Naive thymus-derived CD4-positive, alpha-beta T cell (primary cell): ENCODE measurements at places on chromosomes 7 and 10.

DNA sequence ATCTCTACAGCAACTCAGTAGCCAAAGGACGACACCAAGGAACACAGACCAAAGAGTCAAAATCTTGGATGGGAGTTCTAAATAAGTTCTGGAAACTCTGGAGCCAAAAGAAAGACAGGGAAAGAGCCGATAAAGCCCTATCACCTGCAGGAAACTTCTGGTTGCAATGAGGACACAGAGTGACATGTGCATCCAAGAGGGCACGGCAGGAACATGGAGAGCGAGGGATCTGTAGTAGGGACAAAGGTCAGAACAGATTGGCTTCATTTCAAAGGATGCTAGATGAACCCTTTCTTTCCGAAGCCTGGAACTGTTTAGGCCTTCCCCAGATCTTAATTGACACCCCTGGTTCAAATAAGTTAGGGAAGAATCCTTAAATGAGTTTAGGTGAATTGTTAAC, 39.5 kb downstream of the CACNA2D1 start:
- no peak for DNase-seq

GRCh38 chr7:135782801-135783200, 34.2 kb upstream of the FAM180A start:
- no peak for DNase-seq

- no peak for DNase-seq
These were observed 46.4 kb upstream of the PPP1R3C start for GRCh38 chr10:91679296-91679695.

DNA sequence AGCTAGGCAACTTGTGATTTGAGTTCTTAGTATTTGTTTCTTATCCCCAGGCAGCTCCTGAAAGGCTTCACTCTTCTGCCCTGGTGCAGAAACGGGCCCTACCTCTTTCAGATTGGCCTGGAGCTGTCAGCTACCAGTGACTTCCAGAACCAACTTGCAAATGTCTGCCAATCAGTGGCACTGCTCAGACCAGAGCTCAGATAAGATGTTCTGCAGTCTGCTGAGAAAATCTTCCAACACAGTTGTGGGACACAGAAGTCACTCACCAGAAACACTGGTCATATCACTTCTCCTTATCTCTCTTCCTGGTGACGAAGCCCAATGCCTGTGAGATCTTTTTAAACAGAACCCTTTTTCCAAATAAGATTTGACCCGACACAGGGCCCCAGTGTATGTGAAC, 81.9 kb upstream of the DUSP5 start:
- no peak for DNase-seq

DNA sequence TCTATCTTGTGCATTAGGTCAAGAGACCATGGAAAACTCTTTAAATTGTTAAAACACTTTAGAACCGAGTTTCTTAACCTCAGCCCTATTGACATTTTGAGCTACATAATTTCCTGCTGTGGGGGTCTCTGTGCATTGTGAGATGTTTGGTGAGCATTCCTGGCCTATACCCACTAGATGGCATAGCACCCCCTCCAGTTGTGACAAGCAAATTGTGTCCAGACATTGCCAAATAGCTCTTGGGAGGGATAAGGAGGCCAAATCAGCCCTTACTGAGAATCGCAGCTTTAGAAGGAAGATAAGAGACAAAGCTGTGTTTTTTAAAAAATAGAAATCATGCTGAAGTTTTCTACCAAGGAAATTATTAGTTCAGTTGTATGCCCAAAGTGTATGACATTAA, 1158.5 kb upstream of the C7orf33 start:
- DNase-seq: no peak
